ENCODE measurements at places on chromosomes 4 and X.

DNA sequence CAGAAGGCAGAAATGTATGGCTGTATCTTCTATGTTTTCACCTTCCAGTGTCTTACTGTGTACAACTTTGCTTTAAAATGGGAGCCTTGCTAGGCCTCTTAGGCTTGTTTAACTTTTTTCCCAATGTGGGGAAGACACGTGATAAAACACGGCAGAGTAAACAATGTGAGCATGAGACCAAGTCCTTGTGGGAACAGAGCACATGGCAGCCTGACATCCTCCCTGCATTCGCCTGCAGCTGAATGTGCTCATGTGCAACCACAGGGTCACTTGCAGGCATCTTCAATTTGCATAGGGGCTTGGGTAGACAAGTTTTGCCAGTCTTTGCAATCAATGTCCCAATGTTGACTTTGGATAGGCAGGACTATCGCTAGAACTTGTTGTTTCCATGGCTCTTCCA lies 91.8 kb downstream of the CCNG2 start:
- no peak for DNase-seq

DNA sequence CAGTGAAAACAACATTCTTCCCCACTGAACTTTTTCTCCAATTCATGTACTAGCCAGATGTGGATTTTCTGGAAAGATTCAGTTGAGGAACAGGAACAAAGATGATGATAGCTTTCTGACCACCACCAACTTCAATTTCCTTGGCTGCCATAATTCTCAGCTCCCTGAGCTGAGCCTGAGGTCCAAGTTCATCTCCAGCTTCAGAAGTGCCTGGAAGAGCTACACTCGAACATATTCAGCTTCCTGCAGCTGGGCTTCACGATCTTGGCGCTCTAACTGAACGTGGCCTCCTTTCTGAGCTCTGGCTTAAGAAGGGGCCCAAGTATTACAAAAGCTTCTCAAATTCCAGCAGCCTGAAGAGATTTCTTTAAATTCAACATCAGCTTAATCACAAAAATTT lies 83.9 kb downstream of the QDPR start:
- no peak for DNase-seq

DNA sequence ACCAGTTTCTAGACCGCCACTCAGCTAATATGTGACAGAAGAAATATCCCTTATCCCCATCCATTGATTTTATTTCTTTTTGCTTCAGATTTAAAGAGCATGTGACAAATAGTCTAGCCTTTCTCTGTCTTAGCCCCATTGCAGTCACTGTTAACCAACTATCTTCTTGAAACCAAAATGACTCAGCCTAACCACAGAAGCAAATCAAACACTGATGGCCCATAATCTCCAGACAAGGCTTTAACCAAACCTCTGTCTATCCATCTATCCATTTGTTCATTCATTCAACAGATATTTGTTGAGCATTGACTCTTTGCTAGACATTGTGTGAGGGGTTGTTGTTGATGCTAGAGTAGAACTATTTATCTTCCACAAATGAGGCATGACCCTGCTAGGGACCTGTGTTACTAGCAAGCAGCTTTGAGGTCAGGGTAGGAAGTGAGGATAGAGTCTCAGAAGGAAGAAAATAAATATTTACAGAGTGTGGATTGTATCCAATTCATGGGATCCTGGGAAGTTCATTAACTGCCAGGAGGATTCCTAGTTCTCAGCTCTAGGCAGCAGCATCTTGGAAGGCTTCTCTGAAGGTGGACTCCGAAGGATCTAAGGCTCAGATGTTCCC lies 22.5 kb downstream of the HNRNPH2 start:
- DNase-seq: no peak

- DNase-seq: no peak
Measured at GRCh38 chr4:1015179-1015578, 3.8 kb downstream of the FGFRL1 start.

DNA sequence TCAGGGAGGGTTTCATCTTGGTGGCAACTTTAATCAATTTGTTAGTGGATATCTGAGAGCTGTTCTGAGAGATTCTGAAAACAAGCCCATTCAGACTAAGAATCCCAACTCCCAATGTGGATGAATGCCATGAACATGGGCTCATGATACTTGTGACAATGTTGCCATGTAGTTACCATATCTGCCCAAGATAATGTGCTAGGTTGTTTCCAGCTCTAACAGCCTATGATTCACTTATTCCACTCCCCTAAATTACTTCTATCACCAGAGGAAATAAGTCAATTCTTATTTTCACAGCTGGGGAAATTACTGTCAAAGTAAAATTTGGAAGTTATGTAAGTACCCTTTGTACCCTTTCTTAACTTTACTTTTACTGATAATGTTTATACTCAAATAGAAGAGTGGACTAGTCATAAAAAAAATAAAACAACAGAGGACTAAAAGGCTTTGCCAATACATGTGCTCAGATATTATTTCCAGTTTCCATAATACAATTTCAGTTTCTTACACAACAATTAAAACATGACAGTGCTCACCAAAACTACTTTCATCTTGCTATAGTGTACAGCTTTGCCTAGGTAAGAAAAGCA lies 1101.7 kb upstream of the INTU start:
- no peak for DNase-seq

DNA sequence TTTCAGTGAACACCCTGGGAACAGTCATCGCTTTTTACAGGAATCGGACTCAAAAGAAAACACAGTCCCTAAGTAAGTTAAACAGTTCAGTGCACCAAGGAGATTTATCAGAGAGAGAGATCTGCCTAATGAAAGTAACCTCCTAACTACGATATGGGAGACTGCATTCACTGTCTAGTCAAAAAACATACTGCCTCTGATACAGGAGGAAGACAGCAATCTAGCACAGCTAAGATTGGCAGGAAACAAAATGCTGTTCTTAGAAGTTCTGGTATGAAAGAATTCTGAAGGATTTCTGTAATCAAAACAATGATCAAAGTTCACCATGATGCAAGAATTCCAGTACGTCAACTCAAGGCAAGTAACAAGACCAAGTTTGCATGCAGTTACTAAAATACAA lies 92.8 kb downstream of the MAML3 start:
- no peak for DNase-seq

GRCh38 chr4:136823020-136823419 lies 709.3 kb downstream of the PCDH18 start:
- no peak for DNase-seq

GRCh38 chr4:48970471-48970921 lies 15.6 kb upstream of the CWH43 start:
- DNase-seq: no peak

DNA sequence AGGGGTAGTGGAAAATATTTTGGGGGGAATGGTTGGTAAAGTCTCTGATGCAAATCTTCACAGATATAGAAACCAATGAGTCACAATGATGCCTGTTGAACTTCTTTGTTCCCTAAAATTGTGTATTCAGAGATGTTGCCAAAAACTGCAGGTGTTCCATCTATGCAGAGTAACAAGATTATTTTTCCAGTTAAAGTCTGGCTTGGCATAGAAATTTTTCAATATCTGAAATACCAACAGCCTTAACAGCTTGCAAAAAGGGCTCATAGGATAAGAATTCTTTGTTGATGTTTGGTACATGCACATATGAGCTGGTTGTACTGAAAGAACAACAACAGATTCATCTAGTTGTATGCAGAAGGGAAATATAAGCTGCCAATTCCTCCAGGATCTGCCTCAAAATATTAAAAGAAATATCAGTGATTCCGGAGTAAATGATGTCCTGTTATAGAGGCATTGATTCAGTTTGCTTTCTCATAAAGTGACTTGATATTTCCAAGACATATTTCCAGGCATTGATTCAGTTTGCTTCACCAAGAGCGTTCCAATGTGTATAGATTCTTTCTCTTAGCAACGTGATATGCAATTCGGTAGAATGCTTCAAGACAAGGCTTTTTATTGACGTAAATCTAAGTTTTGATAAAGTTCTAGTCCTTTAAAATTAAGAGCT lies 564.4 kb downstream of the TMA16 start:
- DNase-seq: no peak

DNA sequence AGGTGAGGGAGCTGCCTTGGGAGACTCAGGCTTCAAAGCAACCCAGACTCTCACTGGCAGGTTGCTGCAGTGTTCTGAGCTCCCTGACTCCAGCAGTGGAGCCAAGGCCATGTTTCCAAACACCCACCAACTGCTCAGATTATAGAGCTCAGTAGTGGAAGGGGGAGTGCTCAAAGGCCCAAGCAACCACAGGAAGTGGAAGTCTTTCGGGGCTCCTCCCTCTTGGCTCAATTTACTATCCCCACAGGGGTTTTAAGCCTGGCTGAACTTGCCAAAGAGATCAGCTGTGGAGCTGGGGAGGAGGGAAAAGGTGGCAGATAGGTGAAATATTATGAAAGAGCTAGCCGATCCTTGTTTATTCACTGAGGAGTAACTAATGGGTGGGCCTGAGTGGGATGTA lies 82.5 kb downstream of the HPRT1 start:
- no peak for DNase-seq

DNA sequence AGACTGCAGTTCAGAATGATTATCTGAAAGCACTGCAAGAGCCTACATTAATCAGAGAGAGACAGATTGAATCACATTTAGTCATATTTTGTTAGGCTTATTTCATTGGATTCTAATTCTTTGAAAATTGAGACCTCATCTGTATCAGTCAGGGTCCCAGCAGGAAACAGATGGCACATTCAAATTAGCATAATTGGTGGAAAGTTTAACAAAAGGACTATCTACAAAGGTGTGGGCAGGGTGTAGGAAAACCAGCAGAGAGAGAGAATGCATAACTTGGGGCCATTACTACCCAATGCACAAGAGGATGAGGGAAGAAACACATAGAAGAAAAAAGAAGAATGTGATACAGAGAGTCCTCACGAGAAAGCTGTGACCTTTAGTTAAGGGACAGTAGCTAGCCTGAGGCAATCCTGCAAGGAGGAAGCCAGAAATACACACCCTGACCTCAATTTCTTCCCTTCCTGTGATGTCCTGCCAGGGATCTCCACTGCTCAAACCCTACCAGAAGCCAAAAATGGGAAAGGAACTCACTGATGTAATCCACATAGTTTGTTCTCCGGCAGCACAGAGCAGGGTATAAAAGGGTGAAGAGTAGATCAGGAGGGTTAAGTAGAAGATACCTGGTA lies 17.7 kb upstream of the XKRX start:
- DNase-seq: no peak

- DNase-seq: no peak
Measured at GRCh38 chr4:5192678-5193077, 141.4 kb downstream of the STK32B start.

DNA sequence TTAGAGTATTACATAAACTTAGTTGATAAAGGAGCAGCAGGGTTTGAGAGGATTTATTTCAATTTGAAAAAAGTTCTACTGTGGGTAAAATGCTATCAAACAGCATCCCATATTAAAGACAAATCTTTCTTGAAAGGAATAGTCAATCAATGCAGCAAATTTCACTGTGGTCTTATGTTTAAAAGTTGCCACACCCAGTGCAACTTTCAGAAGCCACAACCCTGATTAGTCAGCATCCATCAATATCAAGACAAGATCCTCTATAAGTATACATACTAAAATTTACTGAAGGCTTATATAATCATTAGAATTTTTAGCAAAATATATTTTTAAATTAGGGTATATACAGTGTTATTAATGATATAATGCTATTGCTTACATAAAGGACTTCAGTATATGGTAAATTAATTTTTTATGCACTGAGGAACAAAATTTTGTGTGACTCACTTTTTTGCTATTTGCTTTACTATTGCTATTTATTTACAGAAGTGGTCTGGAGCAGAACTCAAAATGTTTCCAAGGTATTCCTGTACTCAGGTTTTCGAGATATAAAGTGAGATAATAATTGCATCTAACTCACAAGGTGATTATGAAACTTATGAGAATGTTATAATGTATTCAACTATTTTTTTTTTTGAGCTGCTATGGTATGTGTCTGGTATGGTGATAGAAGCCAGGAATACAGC lies 1127.6 kb downstream of the ADGRL3 start:
- no peak for DNase-seq

DNA sequence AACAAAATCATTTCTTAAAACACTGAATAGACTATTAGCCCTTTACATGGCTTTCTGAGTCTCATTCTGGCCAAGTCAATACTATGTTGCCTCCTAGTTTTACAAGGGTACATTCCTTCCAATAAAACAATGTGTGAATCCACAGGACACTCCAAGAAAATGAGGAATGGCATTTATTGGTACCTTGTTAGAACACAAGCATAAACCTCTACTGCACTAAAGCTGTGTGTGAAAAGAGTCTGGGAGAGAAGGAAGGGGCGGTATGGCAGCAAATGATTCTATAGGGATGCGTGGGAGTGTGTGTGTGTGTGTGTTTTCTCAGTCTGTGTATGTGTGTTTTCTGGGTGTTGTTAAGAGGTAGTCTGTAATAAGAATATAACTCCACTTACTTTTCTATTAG lies 48.9 kb downstream of the CXCL1 start:
- DNase-seq: no peak

DNA sequence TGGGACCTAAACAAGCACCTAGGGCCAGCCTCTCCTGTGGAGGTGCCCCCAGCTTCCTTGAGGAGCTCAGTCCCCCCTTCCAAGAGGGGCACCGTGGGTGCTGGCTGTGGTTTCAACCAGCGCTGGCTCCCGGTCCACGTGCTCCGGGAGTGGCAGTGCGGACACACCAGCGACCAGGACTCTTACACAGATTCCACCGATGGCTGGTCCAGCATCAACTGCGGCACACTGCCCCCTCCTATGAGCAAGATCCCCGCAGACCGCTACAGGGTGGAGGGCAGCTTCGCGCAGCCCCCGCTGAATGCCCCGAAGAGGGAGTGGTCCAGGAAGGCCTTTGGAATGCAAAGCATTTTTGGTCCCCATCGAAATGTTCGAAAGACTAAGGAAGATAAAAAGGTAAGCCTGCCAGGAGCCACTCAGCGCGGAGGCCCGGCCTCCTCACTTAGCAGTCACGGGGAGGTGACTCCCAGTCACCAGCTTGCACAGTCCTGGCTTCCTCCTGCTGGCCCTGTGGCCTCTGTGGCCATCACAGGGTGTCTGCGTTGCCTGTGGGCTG lies 24.9 kb downstream of the RGS12 start:
- no peak for DNase-seq

DNA sequence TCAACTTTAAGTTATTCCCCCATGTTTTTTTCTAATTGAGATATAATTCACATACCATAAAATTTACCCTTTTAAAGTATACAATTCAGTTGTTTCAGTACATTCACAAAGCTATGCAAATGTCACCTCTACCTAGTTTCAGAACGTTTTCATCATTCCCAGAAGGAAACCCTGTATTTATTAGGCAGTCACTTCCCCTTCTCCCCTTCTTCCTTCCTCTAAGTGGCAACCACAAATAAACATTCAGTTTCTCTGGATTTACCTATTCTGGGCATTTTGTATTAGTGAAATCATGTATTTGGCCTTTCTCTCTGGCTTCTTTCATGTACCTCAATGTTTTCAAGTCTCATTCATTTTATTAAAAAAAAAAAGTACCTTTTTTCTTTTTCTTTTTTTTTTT lies 101.9 kb downstream of the TET2 start:
- no peak for DNase-seq

DNA sequence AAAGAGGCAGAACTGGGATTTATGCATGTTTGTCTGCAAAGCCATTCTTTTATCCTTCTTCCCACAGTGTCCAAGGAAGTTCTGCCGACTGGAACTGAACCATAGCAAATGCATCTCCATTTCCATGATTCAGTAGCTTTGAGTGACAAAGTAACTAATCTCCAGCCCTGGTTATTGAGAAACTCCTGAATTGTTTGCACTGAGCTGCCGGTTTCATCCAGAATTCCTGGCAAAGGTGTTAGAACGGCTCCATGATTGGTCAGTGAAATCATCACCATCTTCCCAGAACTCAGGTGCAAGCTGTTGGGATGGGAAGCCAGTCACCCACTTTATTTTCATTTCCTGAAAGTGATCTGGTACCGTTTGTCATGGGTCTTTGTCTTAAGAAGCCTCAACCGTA lies 47.0 kb upstream of the SLC34A2 start:
- DNase-seq: no peak

All from GM12864 (cell line).